ENCODE measurements at places on chromosomes 5 and 9. TPM values are rescaled to one million over a fixed set of nuclear protein-coding genes. Genes with fewer than 3 reads are reported as not detected.

Gene PCDHA9
- total RNA-seq, result 12.3 TPM

Gene LECT2
- not detected for total RNA-seq

Gene ZFP37
- 21.9 TPM for total RNA-seq

Gene ACTBL2
- total RNA-seq, result not detected

Gene ALDH1B1
- total RNA-seq, result 9.3 TPM

Gene ADAMTS16
- 1.5 TPM for total RNA-seq

Gene GGTA1
- total RNA-seq, result 1.7 TPM
